ENCODE measurements at places on chromosomes 4 and X.

DNA sequence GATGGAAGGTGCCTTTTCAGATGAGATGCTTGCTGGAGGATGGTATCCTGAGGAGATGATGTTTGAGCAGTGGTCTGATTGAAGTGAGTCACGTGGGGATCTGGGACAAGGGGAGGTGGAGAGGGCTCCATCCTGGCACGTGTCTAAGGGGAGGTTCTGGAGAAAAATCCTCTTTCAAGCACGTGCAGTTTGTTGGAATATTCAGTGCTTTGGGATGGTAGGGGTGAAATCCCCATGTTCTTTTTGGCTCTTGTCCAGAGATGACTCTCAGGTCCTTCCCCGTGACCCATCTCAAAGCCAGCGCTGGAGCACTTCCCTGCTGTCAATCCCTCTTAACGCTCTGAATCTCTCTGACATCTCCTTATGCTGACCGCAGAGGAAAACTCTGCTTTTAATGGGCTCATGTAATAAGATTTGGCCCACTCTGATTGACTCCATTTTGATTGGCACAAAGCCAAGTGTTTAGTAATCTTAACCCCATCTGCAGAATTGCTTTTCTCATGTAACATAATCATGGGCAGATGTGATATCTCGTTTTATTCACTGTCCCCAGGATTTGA is 10.8 kb upstream of the KLKB1 start:
- DNase-seq: no peak

- DNase-seq: no peak
Measured at GRCh38 chr4:127997534-127998388, 32.6 kb downstream of the ABHD18 start.

- no peak for DNase-seq
Measured at GRCh38 chr4:73867783-73868182, 1.4 kb upstream of the CXCL1 start.

GRCh38 chrX:128769495-128769894 is 717.3 kb upstream of the ACTRT1 start:
- no peak for DNase-seq

DNA sequence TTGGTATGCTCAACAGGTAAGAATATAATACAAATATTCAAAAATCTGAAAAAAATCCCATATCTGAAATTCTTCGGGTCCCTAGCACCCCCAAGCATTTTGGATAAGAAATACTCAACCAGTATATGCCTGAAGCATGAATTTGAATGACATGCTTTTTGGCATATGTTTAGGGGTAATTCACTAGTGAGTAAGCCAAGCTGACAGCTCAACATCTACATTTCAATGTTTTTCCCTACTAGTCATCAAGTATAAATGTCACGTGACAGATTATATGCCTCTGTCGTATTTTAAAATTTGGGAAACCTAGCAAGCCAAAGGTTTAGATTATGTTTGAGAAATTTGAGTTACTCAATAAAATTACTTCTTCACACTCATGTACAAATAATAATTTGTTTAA is 125.1 kb downstream of the FGF16 start:
- DNase-seq: no peak

DNA sequence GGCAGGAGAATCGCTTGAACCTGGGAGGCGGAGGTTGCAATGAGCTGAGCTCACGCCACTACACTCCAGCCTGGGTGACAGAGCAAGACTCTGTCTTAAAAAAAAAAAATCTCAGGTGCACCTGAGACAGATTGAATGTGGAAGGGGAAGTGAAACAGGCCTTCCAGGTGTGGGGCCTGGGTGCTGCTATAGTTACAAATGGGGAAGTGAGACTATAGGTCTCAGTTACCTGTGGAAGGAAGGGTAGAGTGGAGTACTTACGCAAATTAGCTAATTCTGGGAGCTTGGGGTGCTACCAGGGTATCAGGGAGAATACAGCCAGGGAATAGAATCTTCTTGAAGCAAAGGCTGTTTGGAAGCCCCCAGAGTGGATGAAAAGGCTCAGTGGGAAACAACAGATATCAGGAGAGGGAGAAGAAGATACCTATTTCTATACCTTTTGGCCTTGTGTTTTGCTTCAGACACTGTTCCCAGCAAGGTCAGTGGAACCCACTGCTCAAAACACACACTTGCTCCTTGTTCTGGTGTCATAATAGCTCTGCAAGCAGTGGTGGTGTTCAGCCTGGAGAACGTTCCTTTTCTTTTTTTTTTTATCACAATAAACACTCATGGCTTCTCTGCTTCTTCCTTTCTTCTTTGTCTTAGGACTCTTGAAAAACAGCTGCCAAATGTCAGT is 7.0 kb downstream of the CD38 start:
- no peak for DNase-seq

GRCh38 chrX:71254092-71254963 is at the start of gene ZMYM3:
Gene ZMYM3, minus strand, starts transcription at chrX:71254140. Its CDS starts 885 bp downstream, at chrX:71253255.
- DNase-seq: peak; percentile 45

GRCh38 chrX:115040417-115040816 is 23.0 kb upstream of the IL13RA2 start:
- no peak for DNase-seq

DNA sequence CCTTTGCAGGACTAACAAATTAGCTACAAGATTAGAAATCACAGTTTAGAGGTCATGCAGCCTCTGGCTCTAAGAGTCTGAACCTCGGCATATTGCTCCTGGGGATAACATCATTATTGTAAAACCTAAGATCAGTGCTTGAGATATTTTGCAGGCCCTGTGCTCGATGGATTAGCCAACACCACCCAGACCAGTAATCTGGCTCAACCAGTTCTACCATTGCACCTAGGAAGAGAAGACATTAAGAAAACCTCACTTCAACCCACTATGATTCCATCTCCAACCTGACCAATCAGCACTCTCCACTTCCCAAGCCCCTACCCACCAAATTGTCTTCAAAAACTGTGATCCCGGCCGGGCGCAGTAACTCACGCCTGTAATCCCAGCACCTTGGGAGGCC is 43.6 kb downstream of the WFS1 start:
- no peak for DNase-seq

GRCh38 chr4:147017081-147017480 is 71.4 kb upstream of the TTC29 start:
- DNase-seq: no peak

DNA sequence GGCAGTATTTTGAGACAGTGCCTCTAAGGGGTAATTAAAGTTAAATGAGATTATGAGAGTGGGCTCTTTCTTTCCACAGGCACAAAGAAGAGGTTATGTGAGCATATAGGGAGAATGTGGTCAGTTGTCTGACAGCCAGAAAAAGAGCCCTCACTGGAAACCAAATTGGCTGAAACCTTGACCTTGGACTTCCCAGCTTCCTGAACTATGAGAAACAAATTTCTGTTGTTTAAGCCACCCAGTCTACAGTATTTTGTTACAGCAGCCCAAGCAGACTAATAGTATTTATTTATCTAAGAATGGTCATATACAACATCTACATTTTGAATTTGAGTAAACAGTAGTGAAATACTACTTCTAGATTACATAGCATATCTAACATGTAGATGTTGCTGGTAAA is 473.8 kb downstream of the IL15 start:
- no peak for DNase-seq

DNA sequence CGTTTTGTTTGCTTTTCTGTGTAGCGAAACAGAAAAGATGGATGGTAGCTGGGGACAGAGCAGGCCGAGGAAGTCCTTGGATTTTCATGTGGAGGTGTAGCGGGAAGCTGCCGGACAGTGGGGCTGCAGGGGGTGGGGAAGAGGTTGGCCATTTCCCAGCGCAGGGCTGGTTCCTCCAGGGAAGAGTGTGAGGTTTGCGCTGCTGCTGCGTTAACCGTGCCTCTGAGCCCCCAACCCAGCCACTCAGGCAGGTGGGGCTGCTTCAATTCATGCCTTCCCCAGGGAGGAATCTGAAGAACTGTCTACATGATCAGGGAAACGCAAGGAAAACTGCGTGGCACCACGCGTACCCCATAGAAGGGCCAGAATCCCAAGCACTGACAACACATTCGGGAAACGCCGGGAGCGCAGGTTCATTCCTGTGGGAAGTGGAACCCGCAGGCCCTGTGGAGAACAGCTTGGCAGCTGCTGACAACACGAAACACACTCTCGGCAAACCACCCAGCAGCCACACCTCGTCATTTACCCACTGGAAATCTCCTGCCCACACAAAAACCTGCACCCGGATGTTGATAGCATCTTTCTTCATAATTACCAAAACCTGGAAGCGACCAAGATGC is 57.7 kb downstream of the PCGF3 start:
- DNase-seq: no peak

GRCh38 chr4:87962398-87963146 is 12.9 kb upstream of the SPP1 start:
- no peak for DNase-seq

GRCh38 chrX:53195401-53195800 is 29.6 kb downstream of the KDM5C start:
- DNase-seq: no peak

- no peak for DNase-seq
Measured at GRCh38 chrX:20315140-20315539, 48.4 kb upstream of the RPS6KA3 start.

DNA sequence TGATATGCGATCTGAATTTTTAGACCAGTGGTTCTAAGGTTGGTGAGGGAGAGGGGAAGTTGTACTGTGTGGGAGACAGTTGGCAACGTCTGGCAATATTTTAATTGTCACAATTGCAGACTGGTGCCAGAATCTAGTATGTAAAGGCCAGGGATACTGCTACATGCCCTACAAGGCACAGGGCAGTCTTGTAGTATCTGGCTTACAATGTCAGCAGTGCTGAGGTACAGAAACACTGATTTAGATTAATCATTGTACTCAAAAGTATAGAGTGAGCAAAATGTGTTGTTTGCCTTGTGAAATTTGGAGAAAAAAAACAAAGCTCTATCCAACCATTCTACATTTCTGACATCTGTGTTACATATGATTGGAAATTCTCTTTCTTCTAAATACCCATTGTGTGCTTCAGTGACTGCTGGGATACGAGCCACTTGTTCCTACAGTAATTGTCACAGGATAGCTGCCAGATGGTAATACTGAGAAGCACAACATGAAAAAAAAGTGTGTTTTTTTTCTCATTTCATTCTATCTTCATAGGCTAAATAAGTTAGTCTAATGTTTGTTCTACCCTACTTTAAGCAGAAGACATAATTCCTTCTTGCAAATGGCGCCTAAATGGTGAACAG is 526.7 kb upstream of the AGA start:
- no peak for DNase-seq

- no peak for DNase-seq
Measured at GRCh38 chr4:5247735-5248134, 196.5 kb downstream of the STK32B start.

GRCh38 chr4:124111922-124112321 is 600.6 kb downstream of the ANKRD50 start:
- no peak for DNase-seq

DNA sequence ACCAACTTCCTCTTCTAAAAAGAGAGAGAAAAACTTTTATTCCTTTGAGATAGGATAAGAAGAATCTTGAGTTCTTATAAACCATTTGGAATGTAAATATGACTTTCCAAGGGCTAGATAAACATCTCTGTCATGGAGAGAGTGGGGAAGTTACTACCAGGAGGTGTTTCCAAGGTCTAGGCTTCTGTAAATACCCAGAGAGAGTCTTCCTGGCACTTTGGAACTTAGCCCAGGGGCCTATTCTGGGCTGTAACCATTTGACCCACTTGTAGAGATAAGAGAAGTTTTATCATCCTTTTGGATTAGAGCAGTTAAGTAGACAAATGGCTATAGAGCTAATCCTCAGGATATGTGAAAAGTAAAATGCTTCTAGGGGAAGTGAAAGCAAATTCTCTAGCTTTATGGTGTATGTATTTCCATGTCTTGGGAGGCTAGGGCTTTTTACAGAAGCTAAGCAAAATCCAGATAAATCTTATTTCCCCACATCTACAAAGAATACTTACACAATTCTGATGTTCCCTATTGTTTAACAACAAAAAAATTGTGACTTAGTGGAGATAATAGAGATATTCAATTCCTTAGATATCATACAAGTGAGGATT is 51.1 kb downstream of the MCUB start:
- no peak for DNase-seq

GRCh38 chr4:183157215-183157614 is 58.2 kb downstream of the WWC2 start:
- DNase-seq: no peak

GRCh38 chrX:73076838-73077237 is 2.5 kb downstream of the PABPC1L2A start:
- DNase-seq: no peak

GRCh38 chr4:8840816-8841455 is 30.7 kb downstream of the HMX1 start:
- no peak for DNase-seq

- no peak for DNase-seq
Measured at GRCh38 chr4:8893624-8894423, 22.2 kb upstream of the HMX1 start.

DNA sequence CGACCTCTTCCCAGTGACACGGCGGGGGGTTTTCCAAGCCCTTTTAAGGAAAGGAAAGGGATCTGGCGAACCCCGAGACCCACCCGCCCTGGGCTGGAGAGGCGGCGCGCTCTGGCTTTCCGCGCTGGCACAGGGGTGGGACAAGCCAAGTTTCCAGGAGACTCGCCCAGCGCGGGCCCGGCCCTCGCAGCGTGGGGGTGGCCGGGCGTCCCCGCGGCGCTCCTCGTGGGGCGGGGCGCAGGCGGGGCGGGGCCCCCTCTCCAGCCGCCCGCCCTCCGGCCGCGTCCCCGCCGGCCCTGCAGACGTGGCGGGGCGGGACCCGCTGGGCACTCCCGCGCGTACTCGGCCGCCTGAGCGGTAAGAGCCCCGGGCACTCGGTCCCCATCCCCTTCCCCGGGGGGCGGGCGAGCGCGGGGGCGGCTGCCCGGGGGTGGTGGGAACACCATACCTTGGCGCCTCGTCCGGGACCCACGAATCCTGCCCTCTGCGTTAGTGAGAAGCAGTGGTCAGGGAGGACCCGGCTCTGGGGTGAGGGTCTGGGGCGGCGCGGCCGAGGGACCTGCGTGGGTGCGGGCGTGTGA is at the start of gene FAM114A1:
TSS of gene FAM114A1 (plus strand) at position 329 of the 581 bp plus-strand sequence. CDS start 10,273 bp downstream, outside the sequence.
- no peak for DNase-seq

Data from T-helper 2 cell (primary cell).